ENCODE measurements at places on chromosomes 7 and 10. TPM values are rescaled to one million over a fixed set of nuclear protein-coding genes. Genes with fewer than 3 reads are reported as not detected.

CDHR3 gene
- total RNA-seq, result 4.3 TPM

THNSL1 gene
- total RNA-seq, result 0.73 TPM

- no peak for ATAC-seq
Observed at GRCh38 chr7:74074770-74075169, 8.8 kb upstream of the LIMK1 start.

- ATAC-seq, result no peak
Observed at GRCh38 chr7:132345543-132346129, 230.6 kb downstream of the PLXNA4 start.

- ATAC-seq, result no peak
Observed at GRCh38 chr10:73922007-73922863, 11.3 kb downstream of the PLAU start.

- no peak for ATAC-seq
Observed at GRCh38 chr7:140007051-140007690, 55.6 kb downstream of the PARP12 start.

- ATAC-seq, result no peak
Observed at GRCh38 chr10:11901454-11901832, 78.3 kb downstream of the PROSER2 start.

GRCh38 chr10:98400482-98400881, 14.5 kb downstream of the PYROXD2 start:
- ATAC-seq, result no peak

GRCh38 chr10:86520871-86521677, 518 bp downstream of the WAPL start:
- peak; percentile 39 for ATAC-seq

GRCh38 chr7:96040250-96040772, 268.0 kb downstream of the DYNC1I1 start:
- ATAC-seq, result no peak

DNA sequence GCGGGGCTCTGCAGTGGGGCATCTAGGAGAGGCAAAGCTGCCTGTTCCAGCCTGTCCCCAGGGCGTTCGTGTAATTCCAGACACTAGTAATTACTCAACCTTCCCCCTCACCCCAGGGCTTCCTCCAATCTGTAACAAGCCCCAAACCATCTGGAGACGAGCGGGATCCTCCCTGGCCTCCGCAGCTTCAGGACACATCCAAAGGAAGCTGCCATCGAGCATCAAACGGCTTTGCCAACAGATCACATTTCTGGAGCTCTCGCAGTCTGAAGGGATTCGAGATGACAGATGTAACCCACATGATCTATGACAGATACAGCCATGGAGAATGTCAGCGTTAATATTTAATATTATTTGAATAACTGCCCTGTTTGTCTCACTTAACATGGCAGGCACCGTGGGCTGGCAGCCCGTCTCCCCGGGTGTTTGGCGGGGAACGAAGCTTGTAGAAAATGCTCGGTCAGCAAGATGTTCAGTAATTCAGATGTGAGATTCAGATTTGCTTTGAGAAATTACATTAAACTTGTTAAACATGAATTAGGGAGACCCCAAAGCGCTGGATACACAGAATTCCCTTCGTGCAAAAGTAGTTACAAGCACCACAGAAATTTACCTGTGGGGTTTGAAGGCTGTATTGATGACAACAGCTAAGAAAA, 108.5 kb upstream of the C7orf33 start:
- ATAC-seq, result no peak

DNA sequence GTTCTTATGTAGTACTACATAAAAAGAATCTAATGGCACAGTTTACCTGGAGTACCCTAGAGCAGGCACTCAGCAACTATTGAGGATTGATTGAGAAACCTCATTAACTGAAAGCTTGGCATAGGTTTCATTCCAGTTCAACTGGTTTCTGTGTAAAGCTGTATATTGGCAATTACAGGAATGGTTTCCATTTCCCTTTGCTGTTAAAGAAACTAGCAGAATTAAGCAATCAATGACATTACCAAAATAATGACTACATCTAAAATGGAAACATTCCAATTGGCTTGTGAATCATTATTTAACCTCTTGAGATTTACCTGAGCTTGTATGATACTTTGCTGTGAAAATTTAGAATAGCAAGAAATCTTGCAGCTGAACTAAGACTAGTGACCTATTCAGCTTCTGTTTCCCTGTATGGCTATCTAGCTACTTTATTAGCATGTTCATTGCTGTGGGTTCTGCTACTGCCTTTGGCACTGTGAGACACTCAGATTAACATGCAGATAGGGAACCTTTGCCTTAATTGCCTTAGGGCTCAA, 33.5 kb upstream of the CADPS2 start:
- no peak for ATAC-seq

GRCh38 chr10:43375401-43376020, 4.1 kb downstream of the FXYD4 start:
- ATAC-seq, result no peak

GRCh38 chr7:80537091-80537490, 25.2 kb upstream of the GNAT3 start:
- ATAC-seq, result no peak

Measured in gastroesophageal sphincter (tissue), 4 donors.